ENCODE measurements at places on chromosomes 12 and 14.
A peak's percentile ranks its signal among the peaks of the same experiment; 100 is the strongest.

GRCh38 chr12:38053655-38054464, 262.7 kb upstream of the ALG10B start:
- DNase-seq: no peak

DNA sequence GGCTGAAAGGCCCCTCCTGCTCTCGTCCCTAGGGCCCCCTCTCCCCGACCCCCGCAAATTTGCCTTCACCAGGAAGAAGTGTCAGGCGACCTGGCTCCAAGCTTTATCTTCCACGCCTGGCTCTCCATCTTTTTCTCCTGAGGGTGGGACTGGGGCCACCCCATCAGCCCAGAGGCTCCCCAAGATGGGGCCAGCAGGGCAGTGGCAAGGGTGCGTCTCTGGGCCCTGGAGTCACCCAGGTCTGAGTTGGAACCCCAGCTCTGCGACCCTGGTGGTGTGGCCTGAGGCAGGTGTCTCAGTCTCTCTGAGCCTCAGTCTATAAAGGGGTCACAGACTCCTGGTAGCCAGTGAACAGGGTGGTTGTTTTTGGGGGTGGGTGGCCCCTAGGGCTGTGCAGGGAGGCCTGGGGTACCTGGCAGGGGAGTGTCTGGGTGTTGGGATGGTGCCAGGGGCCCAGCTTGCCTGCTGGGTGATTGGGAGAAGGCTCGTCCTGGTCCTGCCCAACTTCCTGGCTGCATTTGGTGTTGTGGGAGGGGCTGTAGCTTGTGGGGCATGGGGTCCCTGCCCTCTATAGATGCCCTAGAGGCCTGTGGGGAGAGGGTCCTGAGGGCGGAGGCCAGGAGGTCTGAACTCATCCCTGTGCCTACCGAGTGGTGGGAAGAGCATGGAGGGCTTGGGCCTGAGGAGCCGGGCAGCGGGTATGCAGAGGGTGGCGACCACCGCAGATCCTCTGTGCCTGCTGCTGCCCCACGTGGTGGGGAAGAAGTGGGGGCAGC, 7.6 kb downstream of the KIF26A start:
- DNase-seq: no peak

DNA sequence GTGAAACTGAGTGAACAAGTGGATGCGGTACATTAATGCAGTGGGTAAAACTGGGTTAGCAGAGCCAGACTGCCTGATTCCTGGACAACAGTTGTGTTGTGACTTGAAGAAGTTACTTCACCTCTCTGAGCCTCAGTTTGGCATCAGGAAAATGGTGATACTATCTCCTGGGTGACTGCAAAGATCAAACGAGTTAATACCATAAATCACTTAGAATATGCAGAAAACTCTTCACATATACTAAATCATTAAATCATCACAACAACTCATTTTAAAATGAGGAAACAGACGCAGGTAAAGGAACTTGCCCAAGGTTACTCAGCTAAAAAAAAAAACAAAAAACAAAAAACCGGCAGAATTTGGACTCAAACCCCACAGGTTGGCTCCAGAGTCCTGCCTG, 811 bp downstream of the MTERF2 start:
- no peak for DNase-seq

GRCh38 chr12:65949971-65950370, 125.7 kb downstream of the HMGA2 start:
- DNase-seq: no peak

DNA sequence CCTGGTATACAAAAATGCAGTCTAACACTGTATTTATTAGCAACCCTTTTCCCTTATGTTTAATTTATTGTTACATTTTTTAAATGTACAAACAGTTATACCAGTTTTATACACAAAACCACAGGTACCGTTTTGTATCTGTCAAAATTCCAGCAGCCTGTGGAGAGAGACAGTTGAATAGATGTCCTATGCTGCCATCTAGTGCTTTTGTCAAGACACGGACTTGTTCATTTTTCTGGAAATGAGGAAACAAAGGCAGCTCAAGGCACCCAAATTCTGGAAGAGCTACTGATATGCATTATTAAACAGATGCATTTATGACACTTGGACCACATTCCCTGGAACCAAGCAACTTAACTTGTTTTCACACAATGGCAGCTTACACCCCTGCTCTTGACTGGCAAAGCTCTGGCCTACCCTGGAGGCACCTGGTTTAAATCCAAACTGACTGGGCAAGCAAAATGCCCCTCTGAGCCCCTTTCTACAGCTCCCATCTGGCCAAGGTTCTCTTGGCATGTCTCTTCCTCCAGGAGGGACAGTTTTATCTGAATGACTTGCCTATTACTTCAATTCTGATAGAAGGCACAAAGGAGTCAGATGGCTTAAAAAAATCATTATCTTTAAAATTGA, 286.9 kb upstream of the PRKD1 start:
- DNase-seq: peak; percentile 22

DNA sequence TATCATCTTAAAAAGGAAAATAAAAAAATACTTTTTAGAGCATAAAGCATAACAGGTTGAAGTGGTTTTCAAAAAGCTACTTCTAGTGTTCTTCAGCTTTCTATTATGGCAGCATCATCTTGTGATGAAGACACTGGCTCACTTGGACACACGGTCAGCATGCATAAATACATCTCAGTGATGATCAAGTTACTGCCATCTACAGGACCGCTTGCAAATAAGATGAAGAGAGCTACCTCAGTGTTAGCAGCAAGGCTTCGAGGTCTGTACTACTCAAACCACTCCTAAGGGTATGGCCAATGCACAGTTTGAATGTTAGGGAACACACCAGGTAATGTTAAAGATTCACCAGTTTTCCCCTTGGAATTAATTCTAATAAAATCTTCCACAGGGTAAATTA, 58.8 kb downstream of the GALC start:
- DNase-seq: no peak

DNA sequence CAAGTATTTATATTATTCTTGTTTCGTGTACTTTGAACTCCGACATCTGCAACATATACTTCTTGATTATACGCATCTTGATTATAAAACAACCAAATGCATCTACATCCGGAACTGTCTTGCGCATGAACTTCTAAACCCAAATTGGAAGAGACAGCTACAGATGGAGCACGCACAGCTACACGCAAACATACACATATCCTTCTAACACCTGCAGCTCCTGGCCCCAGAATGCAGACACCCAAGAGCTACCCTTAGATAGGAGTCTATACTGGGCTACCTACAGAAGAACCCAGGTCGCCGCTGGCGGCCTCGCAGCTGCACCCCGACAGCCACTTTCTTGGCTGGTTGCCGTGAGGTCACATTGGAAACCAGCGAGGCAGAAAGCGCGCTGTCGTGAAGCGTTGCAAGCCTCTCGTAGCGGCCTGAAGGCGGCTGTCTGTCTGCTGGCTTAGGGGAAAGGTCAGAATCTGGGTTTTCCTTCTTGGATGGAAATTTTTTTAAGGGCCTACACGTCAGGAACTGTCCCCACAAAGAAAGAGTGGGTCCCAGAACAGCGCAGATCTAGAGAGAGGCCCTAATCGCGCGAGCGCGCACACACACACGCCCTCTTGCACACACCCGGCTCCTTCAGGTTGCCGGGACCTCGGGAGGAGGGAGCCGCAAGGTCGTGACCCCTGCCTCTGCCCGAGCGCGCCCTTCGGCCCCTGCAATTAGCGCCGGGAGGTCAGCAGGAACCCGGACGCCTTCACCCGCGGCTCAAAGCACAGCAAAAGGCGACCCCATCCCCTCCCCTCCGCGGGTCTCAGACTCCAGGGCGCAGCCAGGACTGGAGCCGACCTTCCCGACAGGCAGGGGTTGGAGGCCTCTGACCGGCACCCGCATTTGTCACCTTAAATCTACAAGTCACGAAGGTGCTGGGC, 17.0 kb downstream of the TBX3 start:
- DNase-seq: peak; percentile 63

DNA sequence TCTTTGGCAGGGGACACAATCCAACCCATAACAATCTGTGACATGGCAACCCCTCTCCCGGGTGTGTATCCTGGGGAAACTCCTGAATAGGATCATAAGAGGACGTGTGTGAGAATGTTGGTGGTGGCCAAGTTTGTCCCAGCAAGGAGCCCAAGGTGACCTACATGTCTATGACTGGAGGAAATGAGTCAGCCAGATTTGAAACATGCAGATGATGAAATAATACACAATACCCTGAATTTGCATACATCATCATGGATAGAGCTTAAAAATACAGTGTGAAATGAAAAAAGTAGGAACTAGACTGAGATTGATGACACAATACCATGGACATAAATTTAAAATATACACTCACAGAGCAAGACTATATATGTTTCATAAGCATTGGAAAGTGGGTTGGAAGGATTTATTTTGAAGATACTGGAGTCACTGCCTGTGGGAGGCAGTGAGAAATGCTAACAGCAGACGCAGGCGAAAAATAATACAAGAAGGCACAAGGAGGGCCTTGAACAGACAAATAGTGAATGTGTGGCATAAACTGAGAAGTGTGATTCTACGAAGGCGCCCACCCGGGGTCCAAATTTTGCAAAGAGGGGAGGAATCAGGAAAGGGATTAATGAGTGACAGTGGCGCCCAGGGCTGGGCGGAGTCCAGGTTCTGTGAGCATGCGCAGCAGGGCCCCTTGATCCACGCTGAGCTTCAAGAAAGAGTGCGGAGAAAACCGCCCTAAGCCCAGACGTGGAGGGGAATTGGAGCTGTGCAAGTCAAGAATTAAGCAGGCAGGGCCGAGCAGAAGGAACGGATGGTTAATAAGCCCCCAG, 7.0 kb upstream of the MAP1LC3B2 start:
- no peak for DNase-seq

DNA sequence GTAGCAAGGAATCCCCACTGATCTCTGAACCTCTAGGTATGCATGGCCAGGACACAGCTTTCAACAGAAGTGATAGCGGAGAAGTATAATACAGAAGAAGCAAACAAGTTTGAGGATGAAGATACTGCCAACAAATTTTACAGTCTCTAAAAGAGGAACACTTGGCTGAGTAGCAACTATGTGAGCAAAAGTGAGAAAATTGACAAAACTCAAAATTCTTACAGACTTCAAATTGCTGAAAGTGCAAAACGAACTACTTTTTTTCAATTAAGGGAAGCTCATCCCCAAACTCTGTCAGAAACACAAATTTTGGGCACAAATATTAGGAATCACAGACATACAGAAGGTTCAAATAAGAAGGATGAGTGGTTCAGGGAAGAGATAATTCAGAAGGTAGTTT, 1324.6 kb downstream of the LRFN5 start:
- no peak for DNase-seq

DNA sequence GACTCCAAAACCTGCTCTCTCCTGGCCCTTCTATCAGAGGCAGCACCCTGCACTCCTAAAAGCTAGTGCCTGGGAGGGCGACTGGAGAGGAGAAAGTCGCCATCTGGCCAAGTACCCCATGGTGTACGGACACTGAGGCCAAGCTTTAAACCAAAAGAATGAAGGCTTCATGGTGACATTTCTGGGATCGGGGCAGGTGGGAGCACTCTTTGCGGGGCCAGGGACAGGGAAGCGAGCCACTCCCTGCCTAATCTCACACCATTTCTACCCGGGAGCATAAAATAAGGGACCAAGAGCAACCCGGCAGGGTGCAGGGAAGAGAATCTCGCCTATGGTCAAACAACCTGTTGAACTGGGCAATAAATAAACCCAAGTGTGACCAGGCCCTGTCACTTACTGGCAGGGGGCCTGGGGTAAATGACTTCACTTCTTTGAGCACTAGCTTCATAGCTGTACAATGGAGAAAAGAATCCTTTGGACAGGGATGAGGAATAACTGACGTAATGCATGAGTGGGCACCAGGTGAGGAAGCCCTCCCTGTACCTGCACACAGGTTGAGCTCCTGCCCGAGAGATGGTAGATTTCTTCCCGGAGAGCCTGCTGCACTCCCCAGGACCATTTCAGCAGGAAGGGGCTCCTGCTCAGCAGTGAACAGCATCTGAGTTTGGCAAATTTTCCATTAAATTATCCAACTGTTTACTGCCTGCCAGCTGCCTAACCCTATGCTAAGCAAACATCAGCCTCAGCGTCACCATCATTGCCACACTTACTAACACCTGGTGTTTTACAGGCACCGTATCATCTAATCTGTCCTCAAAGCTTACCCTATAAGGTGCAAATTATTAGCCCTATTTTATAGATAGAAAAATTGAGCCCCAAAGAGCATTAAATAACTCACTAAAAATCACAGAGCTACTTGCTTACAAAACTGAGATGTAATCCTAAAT, 2.0 kb downstream of the SERPINA1 start:
- DNase-seq: no peak

GRCh38 chr12:96136161-96136560, 58.0 kb upstream of the ELK3 start:
- DNase-seq: no peak

- no peak for DNase-seq
These were observed 347 bp downstream of the SYNDIG1L start for GRCh38 chr14:74425525-74426201.

DNA sequence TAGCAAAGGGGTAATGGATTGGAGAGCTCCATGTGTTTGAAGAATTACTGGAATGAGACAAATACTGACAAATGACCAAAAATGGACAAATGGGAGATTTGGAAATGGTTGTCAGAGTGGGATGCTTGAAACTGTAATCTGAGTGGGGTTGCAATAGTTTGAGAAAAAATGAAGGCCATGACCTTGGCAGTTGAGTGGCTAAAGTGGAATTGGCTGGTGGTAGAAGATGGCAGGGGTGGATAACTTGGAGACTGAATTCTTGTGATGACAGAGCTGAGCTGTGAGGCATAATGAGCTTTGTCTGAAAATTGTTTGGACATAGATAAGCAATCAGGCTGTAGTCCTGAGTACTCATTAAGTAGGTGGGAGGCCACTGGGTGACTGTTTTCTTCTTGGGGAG, 222.5 kb upstream of the PRICKLE1 start:
- no peak for DNase-seq

DNA sequence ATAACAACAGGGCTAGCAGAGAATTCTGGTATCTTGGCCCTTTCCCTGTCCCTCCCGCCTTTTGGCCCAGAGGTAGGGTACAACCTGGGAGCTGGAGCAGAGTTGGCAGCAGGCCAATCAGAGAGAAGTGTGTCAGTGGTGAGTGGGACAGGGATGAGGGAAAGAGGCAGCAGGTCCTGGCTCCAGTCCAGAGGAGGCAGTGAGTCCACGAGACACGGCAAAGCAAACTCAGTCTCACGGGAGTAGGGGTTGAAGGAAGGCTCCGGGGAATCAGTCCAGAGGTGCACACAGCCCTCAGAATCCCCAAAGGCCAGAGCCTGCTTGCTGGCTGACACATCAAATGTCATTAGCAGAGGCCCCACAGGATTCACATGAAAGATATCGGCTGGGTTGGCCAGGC, 7.3 kb downstream of the PAN2 start:
- DNase-seq: no peak

- no peak for DNase-seq
These were observed 7.5 kb downstream of the PSMC1 start for GRCh38 chr14:90263748-90264449.

- no peak for DNase-seq
These were observed 32.4 kb upstream of the BMAL2 start for GRCh38 chr12:27300226-27300625.

- no peak for DNase-seq
These were observed 275.1 kb downstream of the NRXN3 start for GRCh38 chr14:78445275-78445674.

DNA sequence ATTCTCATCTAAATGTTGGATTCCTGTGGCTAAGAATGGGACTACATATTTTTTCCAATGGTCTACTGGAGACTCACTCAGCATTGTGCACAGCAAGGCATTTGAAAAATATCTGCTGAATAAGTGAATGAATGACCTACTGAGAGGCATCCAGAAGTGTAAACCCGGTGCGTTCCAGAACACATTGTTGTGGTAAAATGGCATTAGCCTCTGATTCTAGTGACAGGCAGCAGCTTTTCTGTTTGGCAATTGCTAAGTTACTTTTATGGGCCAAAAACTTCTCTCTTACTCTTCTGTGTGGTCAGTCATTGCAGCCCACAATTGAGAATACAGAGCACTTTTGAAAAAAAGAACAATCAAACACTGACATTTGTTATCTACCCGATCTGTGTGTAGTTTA, 36.5 kb downstream of the WIF1 start:
- DNase-seq: no peak
